ENCODE measurements at places on chromosomes 7 and 10. TPM values are rescaled to one million over a fixed set of nuclear protein-coding genes. Genes with fewer than 3 reads are reported as not detected.

Gene GRM8
- total RNA-seq, result not detected

Gene PSD
- 0.07 TPM for total RNA-seq

Gene SEMA3D
- total RNA-seq, result 1.2 TPM

Gene UNCX
- total RNA-seq, result not detected

Gene CALU
- 486 TPM for total RNA-seq

Gene UCN3
- not detected for total RNA-seq

Gene OR13A1
- not detected for total RNA-seq

Gene NAT16
- not detected for total RNA-seq

Gene TRPV5
- not detected for total RNA-seq

Gene ELAPOR2
- 13.7 TPM for total RNA-seq

Gene ITIH5
- total RNA-seq, result not detected

Gene GNAI1
- total RNA-seq, result 13.7 TPM

Gene COMTD1
- 8.9 TPM for total RNA-seq

Gene HSPA14
- 27.7 TPM for total RNA-seq

Gene HOXA11
- not detected for total RNA-seq

Gene CALD1
- total RNA-seq, result 246 TPM

Gene GTF2I
- total RNA-seq, result 206 TPM

Gene CDNF
- 0.65 TPM for total RNA-seq

Gene ERVW-1
- not detected for total RNA-seq

Gene AKR1B15
- not detected for total RNA-seq

Gene ZNF365
- total RNA-seq, result 2.2 TPM

Gene ELFN1
- total RNA-seq, result 0.53 TPM

Gene GSAP
- total RNA-seq, result 1.7 TPM

Gene CDK1
- 155 TPM for total RNA-seq

Gene RNF32
- total RNA-seq, result 0.29 TPM

Gene ELMO1
- total RNA-seq, result 77.8 TPM

Gene CALCR
- total RNA-seq, result not detected

Gene CDK14
- total RNA-seq, result 26.6 TPM

Gene C10orf53
- not detected for total RNA-seq

Gene STEAP4
- under 0.01 TPM for total RNA-seq

Measured in thoracic aorta endothelial cell (primary cell).